ENCODE measurements at places on chromosomes 1 and 21.

- no peak for DNase-seq
Measured at GRCh38 chr1:101264697-101265096, 27.9 kb downstream of the S1PR1 start.

GRCh38 chr1:84598846-84599741 is 24.9 kb upstream of the CTBS start:
- DNase-seq: no peak

DNA sequence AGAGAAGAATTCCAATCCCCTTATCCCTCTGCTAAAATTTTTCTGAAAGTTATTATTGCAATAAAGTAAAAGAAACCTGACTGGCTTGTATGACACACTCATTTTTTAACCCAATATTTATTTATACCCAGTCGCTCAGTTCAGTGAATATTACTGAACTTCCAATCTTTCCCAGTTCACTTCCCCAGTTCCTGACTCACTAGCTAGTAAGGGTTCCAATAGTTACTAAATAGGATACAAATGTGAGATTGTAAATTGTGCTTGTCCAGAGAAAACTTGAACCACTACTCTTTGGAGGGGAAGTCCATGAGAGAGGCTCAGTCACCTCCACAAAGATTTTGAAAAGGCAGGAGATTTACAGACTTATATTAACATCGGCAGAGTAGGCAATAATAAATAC is 31.4 kb downstream of the PRDX6 start:
- no peak for DNase-seq

DNA sequence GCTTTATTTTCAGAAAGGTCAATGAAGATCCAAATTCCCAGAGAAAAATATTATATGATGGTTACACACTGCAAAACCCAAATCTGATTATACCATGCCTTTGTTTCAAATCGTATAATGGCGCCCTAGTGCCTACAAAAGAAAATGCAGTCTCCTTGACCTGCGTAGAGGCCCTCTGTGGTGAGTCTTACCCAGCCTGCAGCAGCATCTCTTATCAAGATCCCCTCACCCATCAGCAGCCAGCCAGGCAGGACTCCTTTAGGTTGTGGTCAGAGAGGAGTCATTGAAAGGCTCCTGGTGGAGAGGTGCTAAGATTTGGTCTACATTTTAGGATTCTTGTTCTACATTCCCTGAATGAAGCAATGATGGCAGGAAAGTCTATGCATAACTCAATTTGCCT is 23.7 kb upstream of the DAB1 start:
- DNase-seq: no peak

Measured in stimulated activated CD8-positive, alpha-beta memory T cell treated with anti-CD3 and anti-CD28 coated beads, Interleukin-7, amount 100 ng/mL, for 24 hours (primary cell).